ENCODE measurements at places on chromosomes 1 and 21.

DNA sequence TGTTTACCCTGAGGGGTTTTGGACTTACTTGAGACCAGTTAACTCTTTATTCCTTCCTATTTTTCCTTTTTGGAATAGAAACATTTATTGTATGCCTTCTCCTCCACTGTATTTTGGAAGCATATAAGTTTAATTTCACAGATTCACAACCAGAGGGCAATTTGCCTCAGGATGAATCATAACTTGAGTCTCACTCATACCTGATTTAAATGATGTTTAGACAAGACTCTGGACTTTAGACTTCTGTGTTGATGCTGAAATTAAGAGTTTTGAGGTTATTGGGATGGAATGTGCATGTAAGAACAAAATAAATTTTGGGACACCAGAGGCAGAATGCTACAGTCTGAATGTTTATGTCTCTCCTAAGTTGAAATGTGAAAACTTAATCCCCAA is 7.1 kb upstream of the ADAM30 start:
- H3K27ac ChIP-seq = no peak overlapping the region
- no peak for DNase-seq
- H3K27me3 ChIP-seq = no peaks in the 10 kb centered on the region
- H3K36me3 ChIP-seq = no peaks in the 10 kb centered on the region

DNA sequence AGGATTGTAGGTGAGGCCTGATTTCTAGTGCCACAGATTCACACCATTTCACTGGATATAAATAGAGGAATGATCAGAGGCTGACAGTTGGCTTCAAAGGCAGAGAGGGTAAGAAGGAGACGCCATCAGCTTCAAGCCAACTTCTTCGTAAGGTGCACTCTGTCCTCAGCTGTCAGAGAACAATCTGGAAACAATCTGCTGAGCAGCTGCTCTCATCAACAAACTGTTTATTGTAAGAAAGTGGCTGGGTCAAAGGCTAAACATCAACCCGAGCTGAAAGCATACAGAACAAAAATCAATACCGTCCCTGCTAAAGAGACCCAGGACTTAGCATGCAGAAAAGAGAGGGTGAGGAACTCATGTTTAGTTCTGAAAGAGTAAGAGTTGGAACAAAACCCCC is 48.2 kb downstream of the HLCS start:
- peaks cover 3% of the 10 kb centered on the region for H3K27me3 ChIP-seq
- no peak for DNase-seq
- H3K4me3 ChIP-seq = no peak overlapping the region
- H3K36me3 ChIP-seq = no peaks in the 10 kb centered on the region
- no peaks in the 10 kb centered on the region for H3K4me1 ChIP-seq

GRCh38 chr1:235022341-235022980 is 106.2 kb downstream of the TOMM20 start:
- no peak overlapping the region for H3K27ac ChIP-seq
- H3K4me1 ChIP-seq = no peaks in the 10 kb centered on the region
- no peaks in the 10 kb centered on the region for H3K36me3 ChIP-seq
- H3K27me3 ChIP-seq = no peaks in the 10 kb centered on the region
- H3K4me3 ChIP-seq = no peak overlapping the region
- no peak for DNase-seq

DNA sequence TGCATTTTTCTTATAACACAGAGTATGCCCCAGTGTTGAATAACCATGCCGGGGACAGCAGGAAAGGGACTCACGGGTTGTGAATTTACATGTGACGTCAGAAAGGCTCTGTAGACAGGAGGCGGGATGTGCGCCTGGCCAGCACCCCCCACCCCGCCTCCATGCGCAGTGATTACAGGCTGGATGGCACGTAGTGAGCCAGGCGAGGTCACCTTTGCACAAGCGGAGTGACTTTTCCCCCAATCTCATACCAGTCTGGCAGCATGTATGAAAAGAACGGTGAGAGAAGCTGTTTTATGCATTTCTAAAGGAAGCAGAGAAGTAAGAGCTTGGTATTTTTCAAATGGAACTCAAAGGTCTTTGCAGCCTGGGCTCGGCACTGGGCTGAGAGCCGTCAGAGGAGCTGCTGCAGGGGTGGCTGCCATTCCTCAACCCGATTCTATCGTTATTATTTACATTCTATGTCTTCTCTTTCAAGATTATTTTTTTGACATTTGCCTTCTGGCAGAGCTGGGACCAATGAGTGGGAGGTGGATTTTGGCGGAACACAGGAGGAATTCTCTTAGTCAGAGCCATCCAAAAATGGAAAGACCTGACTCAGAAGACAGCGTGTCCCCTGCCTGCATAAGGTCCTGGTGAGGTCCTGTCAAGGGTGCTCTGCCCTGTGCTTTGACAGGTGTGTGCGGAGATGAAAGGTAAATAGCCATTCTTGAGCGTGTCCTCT is 115.6 kb upstream of the SLC45A1 start:
- no peak for DNase-seq
- no peak overlapping the region for H3K27ac ChIP-seq
- H3K27me3 ChIP-seq = no peaks in the 10 kb centered on the region
- no peaks in the 10 kb centered on the region for H3K36me3 ChIP-seq
- H3K4me1 ChIP-seq = no peaks in the 10 kb centered on the region
- H3K4me3 ChIP-seq = no peak overlapping the region

DNA sequence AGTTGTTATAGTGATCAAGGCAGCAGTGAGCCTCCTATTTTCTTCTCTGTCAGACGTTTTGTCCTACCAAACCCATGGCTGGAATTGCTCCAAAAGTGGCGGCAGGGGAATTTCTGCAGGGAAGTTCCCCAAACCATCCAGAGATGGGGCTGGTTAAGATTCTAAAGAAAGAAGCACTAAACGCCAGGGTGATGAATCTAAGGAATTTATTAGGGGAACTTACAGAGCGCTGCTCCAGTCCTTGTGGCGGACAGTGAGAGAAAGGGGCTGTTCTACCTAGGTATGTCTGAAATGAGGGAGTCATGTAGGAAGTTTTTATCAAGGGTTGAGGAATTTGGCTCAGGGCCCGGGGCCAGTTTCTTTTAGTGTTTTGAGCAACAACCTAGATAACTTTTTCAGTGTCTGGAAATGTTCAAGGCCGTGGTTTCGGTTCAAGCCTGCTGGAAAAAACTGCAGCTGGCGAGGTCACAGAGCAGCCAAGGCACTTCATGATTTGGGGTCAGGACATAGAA is 222.4 kb upstream of the B3GALT2 start:
- H3K4me1 ChIP-seq = peaks cover 3% of the 10 kb centered on the region
- H3K27me3 ChIP-seq = no peaks in the 10 kb centered on the region
- DNase-seq = no peak
- no peaks in the 10 kb centered on the region for H3K36me3 ChIP-seq
- no peak overlapping the region for H3K27ac ChIP-seq

DNA sequence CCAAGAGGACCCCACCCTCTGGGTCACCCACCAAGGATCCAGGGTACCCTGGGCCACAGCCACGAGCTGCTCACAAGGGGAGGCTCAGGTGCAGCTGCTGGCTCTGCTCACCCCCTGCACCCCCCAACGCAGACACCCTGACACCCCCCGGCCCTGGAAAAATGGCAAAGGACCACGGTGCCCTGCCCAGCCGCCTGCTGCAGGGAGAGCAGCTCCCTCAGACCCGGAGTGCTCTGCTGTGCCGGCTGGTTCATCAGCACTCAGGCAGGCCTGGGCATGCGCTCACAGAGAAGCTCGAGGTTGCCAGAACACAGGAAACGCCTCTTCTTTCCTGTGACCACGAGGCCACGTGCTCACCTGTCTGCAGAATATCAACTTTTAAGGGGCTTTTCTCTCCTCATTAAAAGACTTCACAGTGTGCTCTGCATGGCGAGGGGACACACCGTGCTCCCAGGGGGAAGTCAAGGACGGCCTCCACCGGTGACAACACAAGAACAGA is 4.3 kb upstream of the C1QTNF12 start:
- H3K4me1 ChIP-seq = peaks cover 38% of the 10 kb centered on the region
- DNase-seq = peak; percentile 78
- H3K27ac ChIP-seq = peak overlapping the region; percentile 56
- no peak overlapping the region for H3K4me3 ChIP-seq
- H3K36me3 ChIP-seq = peaks cover 4% of the 10 kb centered on the region

GRCh38 chr21:18191139-18191538 is 53.5 kb upstream of the CHODL start:
- H3K27me3 ChIP-seq = no peaks in the 10 kb centered on the region
- no peaks in the 10 kb centered on the region for H3K36me3 ChIP-seq
- H3K4me3 ChIP-seq = no peak overlapping the region

GRCh38 chr1:235111107-235111506 is 17.5 kb downstream of the TOMM20 start:
- H3K27me3 ChIP-seq = no peaks in the 10 kb centered on the region
- no peak for DNase-seq
- H3K4me1 ChIP-seq = no peaks in the 10 kb centered on the region
- no peak overlapping the region for H3K4me3 ChIP-seq
- no peak overlapping the region for H3K27ac ChIP-seq
- peaks cover 75% of the 10 kb centered on the region for H3K36me3 ChIP-seq

DNA sequence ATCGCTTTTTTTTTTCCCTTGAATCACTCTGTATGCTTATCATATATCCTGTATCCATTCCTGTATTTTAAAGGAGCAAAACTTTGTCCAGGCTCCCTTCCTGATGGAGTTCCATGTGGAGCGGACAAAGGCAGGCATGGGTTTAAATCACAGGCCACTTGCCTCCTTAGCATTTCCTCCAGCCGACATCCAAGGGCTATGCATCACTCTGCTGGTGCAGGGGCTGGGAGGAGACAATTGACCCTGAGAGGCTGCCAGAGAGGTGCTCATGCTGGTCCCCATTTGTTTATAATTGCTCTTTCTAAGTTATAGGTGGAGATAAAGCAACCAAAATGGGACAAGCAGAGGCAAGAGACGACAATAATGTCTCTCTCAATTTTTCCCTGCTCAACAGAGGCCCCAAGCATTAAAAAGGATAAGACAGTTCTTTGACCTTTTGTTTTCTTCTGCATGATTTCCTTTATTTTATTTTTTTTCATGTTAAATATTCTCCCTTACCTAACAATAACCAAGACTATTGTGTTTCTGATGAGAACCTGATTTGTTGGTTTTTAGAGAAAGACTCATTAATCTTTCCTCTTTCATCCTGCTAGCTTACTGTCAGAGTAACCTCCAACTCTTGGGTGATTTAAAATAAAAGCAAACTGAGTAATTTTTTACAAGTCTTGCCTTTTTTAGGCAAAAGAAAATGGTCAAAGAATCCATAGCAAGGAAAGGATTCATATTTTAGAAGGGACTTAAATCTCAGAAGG is 353.7 kb downstream of the ADGRL2 start:
- peaks cover 10% of the 10 kb centered on the region for H3K4me1 ChIP-seq
- no peak overlapping the region for H3K4me3 ChIP-seq
- H3K27me3 ChIP-seq = no peaks in the 10 kb centered on the region
- H3K36me3 ChIP-seq = no peaks in the 10 kb centered on the region

DNA sequence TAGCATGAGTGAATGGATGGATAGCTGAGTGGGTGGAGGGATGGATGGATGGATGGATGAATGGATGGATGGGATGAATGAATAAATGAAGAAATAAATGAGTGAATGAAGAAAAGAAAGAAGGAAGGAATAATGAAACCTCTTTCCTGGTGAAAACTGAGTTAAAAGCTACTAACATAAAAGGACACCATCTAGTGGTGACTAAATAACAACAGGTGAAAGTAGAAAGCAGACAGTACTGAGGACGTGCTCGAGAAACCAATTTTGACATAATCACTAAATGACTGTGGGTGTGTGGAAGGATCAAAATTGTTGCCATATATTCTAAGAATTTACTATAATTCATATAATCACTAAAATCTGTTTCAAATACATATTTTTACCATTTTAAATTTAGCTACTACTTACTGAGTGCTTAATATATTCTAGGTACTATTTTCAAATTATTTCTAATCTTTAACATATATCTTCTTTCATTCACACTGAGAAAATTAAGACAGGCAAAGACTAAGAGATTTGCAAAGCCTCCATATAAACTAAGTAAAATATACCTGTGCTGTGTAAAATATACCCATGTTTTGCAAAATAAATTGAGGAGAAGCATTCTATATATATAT is 522.9 kb downstream of the LRRIQ3 start:
- H3K4me3 ChIP-seq = no peak overlapping the region
- no peaks in the 10 kb centered on the region for H3K27me3 ChIP-seq
- H3K36me3 ChIP-seq = no peaks in the 10 kb centered on the region
- H3K4me1 ChIP-seq = no peaks in the 10 kb centered on the region
- DNase-seq = no peak

- H3K36me3 ChIP-seq = no peaks in the 10 kb centered on the region
- H3K4me3 ChIP-seq = no peak overlapping the region
- H3K27me3 ChIP-seq = no peaks in the 10 kb centered on the region
These were observed 110.8 kb downstream of the PLPP3 start for GRCh38 chr1:56468518-56468917.

- no peak overlapping the region for H3K27ac ChIP-seq
- no peaks in the 10 kb centered on the region for H3K27me3 ChIP-seq
- no peak for DNase-seq
- no peaks in the 10 kb centered on the region for H3K4me1 ChIP-seq
- no peaks in the 10 kb centered on the region for H3K36me3 ChIP-seq
These were observed 145.6 kb upstream of the NFIA start for GRCh38 chr1:60936591-60937342.

- DNase-seq = no peak
- H3K4me1 ChIP-seq = no peaks in the 10 kb centered on the region
- no peak overlapping the region for H3K4me3 ChIP-seq
These were observed 70.7 kb downstream of the VWA5B1 start for GRCh38 chr1:20361401-20361800.

DNA sequence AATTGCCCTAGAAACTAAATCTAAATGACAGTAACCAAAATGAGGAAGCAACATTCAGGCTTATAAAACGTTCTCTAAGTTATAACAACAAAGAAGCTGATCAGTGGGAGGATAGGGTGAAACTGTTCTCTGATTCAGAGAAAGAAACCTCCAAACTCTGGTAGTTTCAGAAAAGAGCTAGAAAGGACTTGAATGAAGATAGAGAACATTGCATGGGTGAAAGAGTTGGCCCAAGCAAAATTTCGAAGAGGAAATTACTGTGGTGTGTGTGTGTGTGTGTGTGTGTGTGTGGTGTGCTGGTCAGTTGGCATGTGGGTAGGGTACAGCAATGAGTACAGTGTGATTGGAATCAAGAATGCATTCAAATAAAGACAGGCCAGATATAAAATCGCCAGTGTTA is 16.5 kb upstream of the SPAG17 start:
- no peak overlapping the region for H3K27ac ChIP-seq
- no peak overlapping the region for H3K4me3 ChIP-seq
- H3K27me3 ChIP-seq = no peaks in the 10 kb centered on the region
- H3K36me3 ChIP-seq = no peaks in the 10 kb centered on the region

DNA sequence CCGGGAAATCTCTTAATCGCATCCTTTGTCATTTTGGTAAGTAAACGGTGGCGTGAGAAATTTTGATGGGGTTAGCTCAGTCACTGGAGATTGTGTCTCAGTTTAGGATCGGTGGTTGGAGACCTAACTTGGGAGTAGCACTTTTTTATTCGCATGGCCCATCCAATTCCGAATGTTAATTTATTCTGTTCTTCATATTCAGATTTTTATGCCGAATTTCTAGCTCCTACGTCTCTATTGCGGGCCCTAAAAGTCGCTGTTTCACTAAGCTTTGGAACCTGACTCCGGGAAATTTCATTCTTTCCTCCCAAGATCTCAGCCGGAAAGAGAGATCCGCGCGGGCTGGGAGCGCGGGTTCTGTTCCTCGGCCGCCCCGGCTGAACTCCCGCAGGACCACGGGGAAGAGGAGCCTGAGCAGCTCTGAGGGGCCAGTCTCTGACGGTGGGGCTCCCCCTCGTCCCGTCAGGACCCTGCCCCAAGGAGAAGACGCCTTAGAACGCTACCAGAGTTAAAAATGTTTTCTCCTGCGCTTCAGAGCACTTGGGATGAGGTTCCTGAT is 279.7 kb downstream of the FAM72C start:
- no peak overlapping the region for H3K27ac ChIP-seq
- no peaks in the 10 kb centered on the region for H3K4me1 ChIP-seq
- peaks cover 38% of the 10 kb centered on the region for H3K27me3 ChIP-seq
- H3K36me3 ChIP-seq = no peaks in the 10 kb centered on the region

- H3K36me3 ChIP-seq = no peaks in the 10 kb centered on the region
- no peak overlapping the region for H3K4me3 ChIP-seq
- H3K27ac ChIP-seq = no peak overlapping the region
These were observed 27.1 kb upstream of the POU3F1 start for GRCh38 chr1:38073534-38074301.
